Neural cell (in vitro differentiated cells): ENCODE measurements at places on chromosomes 1 and 21. TPM values are rescaled to one million over a fixed set of nuclear protein-coding genes. Genes with fewer than 3 reads are reported as not detected.

WARS2 gene
- polyA plus RNA-seq: 4.7 and 4.8 TPM in 2 replicates

NT5C1A gene
- not detected in 2 replicates for polyA plus RNA-seq

EDARADD gene
- 0.17 TPM in 1 of 2 replicates, not detected in the other for polyA plus RNA-seq

PHF13 gene
- 11.0 and 12.9 TPM in 2 replicates for polyA plus RNA-seq

CTSK gene
- polyA plus RNA-seq: 8.0 and 9.3 TPM in 2 replicates

SEMA4A gene
- polyA plus RNA-seq: 17.1 and 38.4 TPM in 2 replicates

SRGAP2 gene
- polyA plus RNA-seq: 18.5 and 31.2 TPM in 2 replicates

ERVH48-1 gene
- polyA plus RNA-seq: not detected in 2 replicates

CASQ2 gene
- not detected in 2 replicates for polyA plus RNA-seq

KIF2C gene
- polyA plus RNA-seq: 1.5 and 3.8 TPM in 2 replicates

SCNM1 gene
- 91.1 and 106 TPM in 2 replicates for polyA plus RNA-seq

SH3D21 gene
- 2.6 and 2.8 TPM in 2 replicates for polyA plus RNA-seq

APCS gene
- polyA plus RNA-seq: not detected in 2 replicates

PBX1 gene
- 42.4 and 48.1 TPM in 2 replicates for polyA plus RNA-seq

ENAH gene
- 57.0 and 58.4 TPM in 2 replicates for polyA plus RNA-seq

FCRL4 gene
- not detected in 2 replicates for polyA plus RNA-seq

KRTAP20-4 gene
- not detected in 2 replicates for polyA plus RNA-seq

LCK gene
- not detected in 2 replicates for polyA plus RNA-seq

CFAP141 gene
- not detected in 2 replicates for polyA plus RNA-seq

BLZF1 gene
- 19.9 and 22.0 TPM in 2 replicates for polyA plus RNA-seq

GSTM3 gene
- 150 and 195 TPM in 2 replicates for polyA plus RNA-seq

CFAP45 gene
- 0.12 TPM in 1 of 2 replicates, not detected in the other for polyA plus RNA-seq

CD52 gene
- polyA plus RNA-seq: not detected in 2 replicates

FCRL3 gene
- polyA plus RNA-seq: not detected in 2 replicates

MARCKSL1 gene
- polyA plus RNA-seq: 694 and 739 TPM in 2 replicates

SUCO gene
- polyA plus RNA-seq: 43.4 and 45.5 TPM in 2 replicates

IFNAR1 gene
- 12.4 and 15.5 TPM in 2 replicates for polyA plus RNA-seq

OR10J1 gene
- not detected in 2 replicates for polyA plus RNA-seq

DMRTA2 gene
- polyA plus RNA-seq: 0.22 and 0.36 TPM in 2 replicates

CFAP74 gene
- polyA plus RNA-seq: 0.22 TPM in 1 of 2 replicates, not detected in the other

CLK2 gene
- 44.4 and 57.7 TPM in 2 replicates for polyA plus RNA-seq

HSD3B1 gene
- polyA plus RNA-seq: not detected in 2 replicates

SYT14 gene
- polyA plus RNA-seq: 20.1 and 21.9 TPM in 2 replicates

ILF2 gene
- polyA plus RNA-seq: 383 and 410 TPM in 2 replicates

JUN gene
- polyA plus RNA-seq: 114 and 124 TPM in 2 replicates

NPPB gene
- not detected in 2 replicates for polyA plus RNA-seq

CFHR5 gene
- polyA plus RNA-seq: not detected in 2 replicates

LCE6A gene
- not detected in 2 replicates for polyA plus RNA-seq

TRIM17 gene
- 0.14 TPM in 1 of 2 replicates, not detected in the other for polyA plus RNA-seq

OR2T11 gene
- not detected in 2 replicates for polyA plus RNA-seq

ATAD3B gene
- polyA plus RNA-seq: 51.3 and 57.2 TPM in 2 replicates

SMYD3 gene
- 39.4 and 48.6 TPM in 2 replicates for polyA plus RNA-seq

WNT3A gene
- 0.14 TPM in 1 of 2 replicates, not detected in the other for polyA plus RNA-seq

IL20 gene
- not detected in 2 replicates for polyA plus RNA-seq

TNFAIP8L2 gene
- not detected in 2 replicates for polyA plus RNA-seq

CRYBG2 gene
- 0.18 and 2.5 TPM in 2 replicates for polyA plus RNA-seq

SPRR4 gene
- polyA plus RNA-seq: not detected in 2 replicates

KCNE2 gene
- polyA plus RNA-seq: 0.25 and 0.30 TPM in 2 replicates

EXO5 gene
- polyA plus RNA-seq: 7.9 and 14.1 TPM in 2 replicates
